ENCODE measurements at places on chromosomes 1 and 21.
A peak's percentile ranks its signal among the peaks of the same experiment; 100 is the strongest.

GRCh38 chr1:86619313-86619712 lies 72.4 kb downstream of the CLCA4 start:
- DNase-seq = no peak

- no peak for DNase-seq
Observed at GRCh38 chr1:181011301-181012202, 11.1 kb downstream of the STX6 start.

GRCh38 chr21:45874716-45875415 lies 106.7 kb upstream of the COL6A1 start:
- DNase-seq = no peak

DNA sequence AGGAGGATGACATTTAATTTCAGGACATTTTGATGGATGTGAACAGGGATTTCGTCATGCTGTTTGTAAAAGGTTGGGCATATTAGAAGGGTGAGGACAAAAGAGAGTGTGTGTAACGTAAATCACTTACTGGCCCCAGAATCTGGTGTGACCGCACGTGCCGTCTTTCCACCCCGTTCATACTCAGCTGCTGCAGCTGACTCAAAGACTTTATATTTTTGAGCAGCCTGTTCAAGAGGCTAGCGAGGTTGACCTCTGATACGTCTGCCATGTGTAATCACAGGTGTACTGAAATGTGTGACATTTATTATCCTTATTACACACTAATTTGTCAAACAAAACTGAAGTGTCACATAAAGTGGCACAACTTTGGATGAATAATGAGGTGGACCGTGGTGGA lies 66.5 kb upstream of the ERRFI1 start:
- no peak for DNase-seq

GRCh38 chr1:174995121-174995520 lies 4.6 kb upstream of the CACYBP start:
- no peak for DNase-seq

GRCh38 chr1:106831511-106831910 lies 225.0 kb upstream of the PRMT6 start:
- no peak for DNase-seq

GRCh38 chr1:117795190-117795589 lies 134.2 kb downstream of the GDAP2 start:
- no peak for DNase-seq

- no peak for DNase-seq
Observed at GRCh38 chr1:115282807-115283208, 55.2 kb downstream of the NGF start.

DNA sequence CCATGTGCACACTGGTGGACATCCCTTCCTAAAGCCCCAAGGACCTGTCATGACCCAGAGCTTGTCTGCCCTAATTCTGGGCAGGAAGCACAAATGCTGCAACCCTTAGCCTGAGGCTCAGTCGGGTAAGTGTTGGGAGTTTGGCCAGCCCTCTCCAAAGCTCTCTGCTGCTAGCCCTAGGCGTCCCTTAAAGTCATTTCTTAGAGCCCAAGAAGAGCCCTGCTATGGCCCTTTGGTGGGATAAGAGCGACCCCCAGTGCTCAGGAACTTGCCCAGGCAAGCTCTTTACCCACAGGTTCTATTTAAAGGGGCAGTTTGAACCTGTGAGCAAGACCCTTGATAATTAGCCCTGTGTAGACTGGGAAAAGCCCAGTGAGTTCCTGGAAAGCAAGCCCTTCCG lies 356.8 kb downstream of the RRAGC start:
- no peak for DNase-seq

DNA sequence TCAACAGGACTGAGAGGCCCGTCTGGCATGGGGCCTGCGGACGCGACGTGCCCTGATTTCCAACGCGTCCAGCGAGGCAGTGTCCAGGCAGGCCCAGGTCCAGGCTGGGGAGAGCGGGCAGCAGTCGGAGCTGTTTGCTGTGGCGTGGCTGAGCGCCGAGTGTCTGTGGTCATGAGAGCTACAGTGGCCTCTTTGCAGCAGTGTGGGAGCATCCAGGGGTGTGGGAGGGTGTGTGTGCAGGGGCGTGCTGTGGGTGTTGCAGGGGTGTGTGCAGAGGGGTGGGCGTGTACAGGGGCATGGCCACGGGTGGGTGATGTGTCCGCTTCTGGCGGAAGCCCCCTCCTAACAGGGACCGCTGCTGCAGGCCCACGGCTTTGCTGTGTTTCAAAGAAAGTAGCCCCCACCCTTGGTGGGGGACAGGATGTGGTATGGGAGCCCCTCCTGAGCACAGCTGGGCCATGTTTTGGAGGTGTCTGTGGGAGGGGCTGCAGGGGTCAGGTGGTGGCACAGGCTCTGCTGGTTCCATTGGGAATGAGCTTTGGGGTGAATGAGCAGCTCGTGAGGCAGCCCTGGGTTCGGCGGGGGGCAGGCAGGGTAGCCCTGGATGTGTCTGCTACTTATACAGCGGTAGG lies 17.7 kb downstream of the PLCH2 start:
- no peak for DNase-seq

DNA sequence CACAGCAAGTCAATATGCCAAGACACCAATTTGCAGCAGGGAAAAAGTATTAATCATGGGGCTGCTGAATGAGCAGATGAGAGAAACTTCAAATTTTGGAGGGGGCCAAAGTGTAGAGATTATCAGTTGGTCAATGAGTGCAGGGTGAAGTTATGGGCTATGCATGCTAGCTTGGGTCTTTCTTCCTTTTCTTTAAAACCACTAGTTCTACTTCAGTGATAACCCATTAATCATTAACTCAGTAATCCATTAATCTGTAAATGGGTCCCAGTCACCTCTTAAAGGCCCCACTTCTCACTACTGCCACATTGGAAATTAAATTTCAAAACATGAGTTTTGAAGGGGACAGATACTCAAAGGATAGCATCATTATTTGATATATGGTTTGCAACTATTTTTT lies 688.6 kb upstream of the ADGRL4 start:
- DNase-seq = no peak

DNA sequence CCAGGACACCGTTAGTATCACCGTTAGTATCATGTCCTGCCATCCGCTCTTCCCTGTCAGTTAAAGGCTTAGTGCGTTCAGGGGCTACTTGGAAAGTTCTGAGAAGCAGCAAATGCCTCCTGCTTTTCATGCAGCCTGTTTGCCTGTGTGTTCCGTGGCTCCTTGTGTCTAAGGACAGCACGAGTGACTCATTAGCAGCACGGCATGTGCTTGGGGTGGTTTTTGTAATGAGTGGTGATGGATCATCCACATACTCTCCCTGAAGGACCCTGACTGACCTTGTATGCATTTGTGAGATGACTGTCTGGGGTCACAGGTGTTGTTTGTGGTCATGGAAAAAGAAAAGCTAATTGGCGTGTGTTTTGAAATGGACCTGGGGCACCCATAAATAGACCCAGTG lies 221.9 kb downstream of the PBX1 start:
- DNase-seq = no peak

GRCh38 chr1:14600405-14601112 lies 2.1 kb downstream of the KAZN start:
- DNase-seq = no peak

- DNase-seq = no peak
Observed at GRCh38 chr1:74641876-74642275, 31.7 kb downstream of the ERICH3 start.

GRCh38 chr1:230752407-230752806 lies 5.2 kb downstream of the CAPN9 start:
- DNase-seq = no peak

DNA sequence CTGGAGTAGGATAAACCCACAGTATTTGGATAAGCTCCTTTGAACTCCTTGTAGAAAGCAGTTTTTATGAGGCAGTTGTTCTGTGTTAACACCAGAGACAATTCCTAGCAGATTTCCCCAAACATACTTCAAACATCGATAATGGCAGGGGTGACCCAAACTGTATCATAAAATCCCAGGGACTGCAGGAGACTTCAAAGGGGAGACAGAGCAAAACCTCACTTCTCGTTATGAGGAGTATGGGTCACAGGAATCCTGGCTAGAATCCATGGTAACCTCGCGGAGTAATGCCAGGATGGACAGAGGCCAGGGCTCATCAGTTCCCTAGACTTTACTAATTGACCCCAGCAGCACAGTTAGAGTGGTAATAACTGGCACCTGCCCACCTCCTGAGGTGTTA lies 148.0 kb downstream of the DHRS3 start:
- no peak for DNase-seq

GRCh38 chr1:214377485-214377884 lies 96.5 kb downstream of the SMYD2 start:
- no peak for DNase-seq

GRCh38 chr1:48019714-48020315 lies 22.6 kb upstream of the TRABD2B start:
- no peak for DNase-seq

DNA sequence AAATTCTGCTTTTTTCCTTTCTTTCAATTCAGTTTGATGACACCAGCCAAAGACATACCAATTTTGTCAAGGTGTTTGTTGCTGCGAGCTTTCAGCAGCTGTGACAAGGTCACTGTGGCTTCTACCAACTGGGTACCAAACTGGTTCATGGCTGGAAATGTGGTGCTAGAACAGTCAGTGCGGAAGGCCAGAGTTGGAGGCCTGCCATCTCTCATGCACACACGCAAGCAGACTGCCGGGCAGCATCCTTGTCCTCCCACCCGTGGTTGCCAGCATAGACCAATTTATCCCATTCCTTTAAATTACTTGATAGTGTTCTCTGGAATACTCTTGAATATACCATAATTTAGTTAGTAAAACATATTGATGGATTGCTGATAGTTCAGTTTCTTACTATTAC lies 79.9 kb upstream of the GPR52 start:
- DNase-seq = no peak

DNA sequence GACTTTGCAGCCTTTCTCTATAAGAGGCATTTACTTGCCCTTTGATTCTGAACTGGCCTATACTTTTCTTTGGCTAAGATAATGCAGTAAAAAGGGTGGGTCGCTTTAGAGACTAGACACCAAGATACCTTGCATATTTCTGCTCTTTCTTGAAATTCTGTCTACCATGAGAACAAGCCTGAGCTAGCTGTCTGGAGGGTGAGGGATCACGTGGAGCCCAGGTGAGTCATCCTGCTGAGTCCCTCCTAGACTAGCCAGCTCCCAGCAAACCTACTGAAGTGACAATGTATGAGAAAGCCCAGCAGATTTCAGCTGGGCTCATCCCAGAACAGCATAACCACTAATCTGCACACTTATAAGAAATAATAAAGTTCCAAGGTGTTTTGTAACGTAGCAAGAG lies 408.0 kb upstream of the KAZN start:
- DNase-seq = no peak

GRCh38 chr21:29680273-29680672 lies 259.5 kb downstream of the GRIK1 start:
- no peak for DNase-seq

DNA sequence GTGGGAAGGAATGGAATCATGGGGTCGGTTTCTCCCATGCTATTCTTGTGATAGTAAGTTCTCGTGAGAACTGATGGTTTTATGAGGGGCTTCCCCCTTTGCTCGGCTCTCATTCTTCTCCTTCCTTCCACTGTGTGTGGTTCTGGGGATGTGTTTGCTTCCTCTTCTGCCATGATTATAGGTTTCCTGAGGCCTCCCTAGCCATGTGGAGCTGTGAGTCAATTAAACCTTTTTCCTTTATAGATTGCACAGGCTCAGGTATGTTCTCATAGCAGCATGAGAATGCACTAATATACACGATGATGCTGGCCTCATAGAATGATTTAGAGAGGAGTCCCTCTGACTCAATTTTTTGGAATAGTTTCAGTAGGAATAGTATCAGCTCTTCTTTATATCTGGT lies 195.4 kb upstream of the IVNS1ABP start:
- DNase-seq = no peak

DNA sequence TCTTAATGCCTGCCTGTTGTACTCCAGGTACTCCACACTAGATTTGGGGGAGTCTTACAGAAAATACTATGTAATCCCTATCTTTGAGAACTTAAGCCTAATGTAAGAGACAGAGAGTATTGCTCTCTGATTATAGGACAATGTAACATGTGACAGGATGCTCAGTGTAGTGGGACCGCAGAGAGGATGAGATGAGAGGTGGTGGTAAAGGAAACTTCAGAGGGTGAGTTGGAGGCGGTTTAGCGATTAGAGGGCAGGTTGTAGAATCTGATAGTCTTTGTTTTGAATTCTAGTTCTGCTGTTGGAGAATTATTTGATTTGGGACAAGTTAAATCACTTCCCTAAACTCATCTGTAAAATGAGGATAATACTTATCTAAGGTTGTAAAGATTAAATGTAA lies 5.4 kb downstream of the SOAT1 start:
- DNase-seq = peak; percentile 3

DNA sequence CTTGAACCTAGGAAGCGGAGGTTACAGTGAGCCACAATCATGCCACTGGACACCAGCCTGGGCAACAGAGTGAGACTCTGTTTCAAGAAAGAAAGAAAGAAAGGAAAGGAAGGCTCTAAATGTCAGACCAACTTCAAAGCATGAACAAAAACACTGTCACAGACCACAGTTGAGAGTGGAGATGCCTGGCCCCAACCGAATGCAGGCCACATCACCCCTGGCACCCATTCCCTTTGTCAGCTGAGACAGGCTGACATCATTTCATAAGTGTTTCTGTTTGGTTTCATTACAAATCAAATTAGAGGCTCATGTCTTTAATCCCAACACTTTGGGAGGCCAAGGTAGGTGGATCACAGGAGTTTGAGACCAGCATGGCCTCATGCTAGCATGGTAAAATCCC lies 28.6 kb upstream of the NADK start:
- DNase-seq = no peak

DNA sequence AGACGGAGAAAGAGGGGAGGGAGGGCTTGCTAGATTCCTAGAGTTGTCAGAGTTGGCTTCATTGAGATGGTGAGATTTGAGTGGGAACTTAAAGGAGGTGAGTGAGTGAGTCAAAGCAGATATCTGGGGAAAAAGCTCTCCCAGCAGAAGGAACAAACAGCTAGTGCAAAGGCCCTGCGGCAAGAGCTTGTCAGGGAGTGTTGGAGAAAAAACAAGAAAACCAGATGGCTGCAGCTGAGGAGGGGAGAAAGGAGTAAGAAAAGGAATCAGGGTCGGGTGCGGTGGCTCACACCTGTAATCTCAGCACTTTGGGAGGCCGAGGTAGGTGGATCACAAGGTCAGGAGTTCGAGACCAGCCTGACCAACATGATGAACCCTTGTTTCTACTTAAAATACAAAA lies 40.3 kb upstream of the SPOCD1 start:
- DNase-seq = no peak

DNA sequence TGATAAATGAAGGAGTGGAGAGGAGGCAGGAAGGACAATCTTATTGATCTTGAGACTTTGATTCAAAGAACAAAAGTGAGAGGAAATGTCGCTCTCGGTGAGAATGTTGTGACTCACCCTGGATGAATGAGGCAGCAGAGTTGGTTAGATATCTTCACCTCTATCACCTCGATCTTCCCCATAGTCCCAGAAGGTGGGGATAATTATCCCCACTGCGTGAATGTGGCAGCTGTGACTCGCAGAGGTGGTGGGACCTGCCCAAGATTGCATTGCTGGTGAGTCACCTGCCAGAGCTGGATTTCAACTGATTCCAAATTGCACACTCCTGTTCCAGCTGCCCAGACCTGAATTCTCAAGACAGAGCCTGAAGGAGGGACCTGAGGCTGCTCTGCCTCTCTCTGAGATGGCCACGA lies 105.0 kb downstream of the MATN1 start:
- no peak for DNase-seq

Measured in NK-92 treated with Interleukin-12 subunit alpha and Interleukin-12 subunit beta, amount 100 ng/mL, for 24 hours (cell line).